ENCODE measurements at places on chromosomes 5 and 9. TPM values are rescaled to one million over a fixed set of nuclear protein-coding genes. Genes with fewer than 3 reads are reported as not detected.

- DNase-seq = no peak
Observed at GRCh38 chr5:92907938-92908606, 672.9 kb downstream of the NR2F1-AS1 start.

DNA sequence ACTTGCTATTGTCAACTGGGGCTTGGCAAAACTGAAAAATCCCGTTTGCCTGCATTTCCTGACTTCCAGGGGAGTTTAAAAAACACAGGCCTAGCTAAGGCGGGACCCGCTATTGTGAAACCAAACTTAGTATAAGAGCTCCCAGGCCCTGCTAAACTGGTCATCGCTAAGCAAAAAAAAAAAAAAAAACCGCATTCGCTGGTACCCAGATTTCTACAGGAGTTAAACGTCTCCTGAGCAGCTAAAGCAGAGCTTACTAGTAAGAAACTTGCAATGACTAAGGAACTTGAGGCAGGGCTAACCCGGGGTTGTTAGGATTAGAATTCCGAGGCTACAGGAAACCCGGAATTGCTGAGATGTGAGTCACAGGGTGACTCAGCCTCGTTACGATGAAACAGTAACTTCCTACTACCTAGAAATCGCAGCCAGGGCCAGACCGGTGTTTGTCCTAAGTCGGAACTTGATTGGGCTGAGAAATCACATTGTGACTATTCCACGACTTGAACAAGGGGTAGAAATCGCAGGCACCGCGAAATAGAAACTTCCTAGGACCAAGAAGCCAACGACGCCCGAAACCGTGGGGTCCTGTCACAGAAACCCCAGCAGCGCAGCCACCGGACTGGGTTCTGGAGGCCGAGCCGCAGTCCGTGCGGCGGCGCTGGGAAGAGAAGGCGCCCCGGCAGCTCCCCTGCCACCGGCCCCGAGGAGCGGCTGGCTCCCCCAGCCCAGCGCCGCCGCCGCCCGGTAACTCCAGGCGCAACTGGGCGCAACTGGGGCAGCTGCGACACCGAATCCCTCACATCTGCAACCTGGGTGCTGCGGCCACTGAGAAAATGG lies 89.4 kb downstream of the ANXA2R start:
- peak; percentile 59 for DNase-seq

GRCh38 chr5:143986516-143987212 lies 174.7 kb downstream of the HMHB1 start:
- no peak for DNase-seq

IFNA21 gene
- total RNA-seq = not detected

All from T-helper 17 cell (primary cell).